ENCODE measurements at places on chromosomes 3 and 15. TPM values are rescaled to one million over a fixed set of nuclear protein-coding genes. Genes with fewer than 3 reads are reported as not detected.

Gene SUMF1
- polyA plus RNA-seq = 55.3 TPM

Gene TMEM207
- not detected for polyA plus RNA-seq

Gene CHAC1
- 47.2 TPM for polyA plus RNA-seq

Gene MOBP
- polyA plus RNA-seq = not detected
